ENCODE measurements at places on chromosomes 6 and 20.

DNA sequence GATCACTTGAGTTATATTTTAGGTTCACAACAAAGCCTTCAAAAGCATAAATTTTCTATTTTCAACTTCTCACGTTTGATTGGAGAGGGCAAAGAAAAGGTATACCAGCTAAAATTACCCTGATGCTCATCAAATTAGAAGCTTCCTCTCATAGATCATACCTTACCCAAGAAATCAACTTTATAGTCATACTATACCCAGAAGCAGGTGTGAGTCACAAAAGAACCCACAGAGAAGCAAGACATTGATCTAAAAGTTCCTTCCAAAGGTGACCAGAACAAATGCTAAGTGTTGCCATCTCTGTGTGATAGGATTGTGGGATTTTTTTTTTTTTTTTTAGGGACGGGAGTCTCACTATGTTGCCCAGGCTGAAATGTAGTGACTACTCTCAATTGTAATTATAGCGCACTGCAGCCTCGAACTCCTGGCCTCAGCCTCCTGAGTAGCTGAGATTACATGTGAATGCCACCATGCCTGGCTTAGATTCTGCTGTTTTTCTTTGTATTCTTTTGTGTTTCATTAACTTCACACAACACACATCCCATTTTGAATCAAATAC lies 3.3 kb downstream of the EIF2S2 start:
- DNase-seq: no peak

- peak; percentile 14 for DNase-seq
Measured at GRCh38 chr6:18585032-18585573, 198.0 kb downstream of the RNF144B start.

GRCh38 chr6:3424185-3424927 lies 32.5 kb downstream of the SLC22A23 start:
- no peak for DNase-seq

GRCh38 chr20:57616143-57616951 lies 3.9 kb downstream of the ZBP1 start:
- DNase-seq: no peak

- DNase-seq: no peak
Measured at GRCh38 chr6:150806790-150807189, 58.7 kb upstream of the MTHFD1L start.

- peak; percentile 71 for DNase-seq
Measured at GRCh38 chr20:910870-911770, 5.0 kb downstream of the ANGPT4 start.

- DNase-seq: no peak
Measured at GRCh38 chr20:460707-461106, 1.6 kb downstream of the TBC1D20 start.

DNA sequence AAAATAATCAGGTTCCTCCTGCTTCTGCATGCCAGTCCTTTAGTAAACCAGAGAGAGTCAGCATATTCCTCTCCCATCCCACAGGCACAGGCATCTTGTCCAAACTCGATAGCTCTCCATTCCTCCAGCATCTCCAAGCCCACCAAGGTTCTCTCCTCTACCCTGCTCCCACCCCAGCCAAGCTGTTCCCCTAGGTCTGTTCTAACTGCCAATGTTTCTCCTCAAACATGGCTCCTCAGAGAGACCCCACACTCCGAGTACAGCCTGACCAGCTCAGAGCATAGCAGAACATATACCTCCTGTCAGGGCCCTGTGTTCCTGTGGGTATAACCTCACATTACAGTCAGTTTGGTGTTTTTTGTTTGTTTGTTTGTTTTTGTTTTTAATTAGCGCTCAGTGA lies 177.8 kb downstream of the VEGFA start:
- no peak for DNase-seq

GRCh38 chr6:50056242-50056641 lies 6.5 kb upstream of the DEFB112 start:
- DNase-seq: no peak

- DNase-seq: no peak
Measured at GRCh38 chr20:13353261-13353945, 132.3 kb downstream of the ISM1 start.

- DNase-seq: no peak
Measured at GRCh38 chr20:62485062-62485700, 9.4 kb upstream of the GATA5 start.

GRCh38 chr6:160931378-160932310 lies 59.9 kb upstream of the MAP3K4 start:
- no peak for DNase-seq

DNA sequence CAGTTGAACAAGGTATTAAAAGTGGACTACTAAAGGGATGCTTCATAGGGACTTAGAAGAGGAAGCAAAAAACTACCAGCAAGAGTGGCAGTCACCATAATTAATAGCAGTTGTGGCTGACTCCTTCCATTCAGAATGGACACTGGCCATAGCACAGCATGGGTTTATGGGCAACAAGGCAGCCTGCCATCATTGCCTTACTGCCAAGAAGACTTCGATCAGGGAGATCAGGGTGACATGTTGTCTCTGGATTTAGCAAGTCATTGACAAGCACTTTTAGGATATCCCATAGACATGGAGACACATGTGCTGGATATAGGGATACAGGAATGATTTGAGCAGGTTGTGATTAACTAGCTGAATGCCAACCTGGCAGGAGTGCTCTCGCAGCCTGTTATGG lies 35.3 kb upstream of the RIPOR2 start:
- no peak for DNase-seq

- no peak for DNase-seq
Measured at GRCh38 chr6:53029761-53030160, 34.7 kb upstream of the GSTA4 start.

All from hepatic stellate cell (primary cell).